Right ventricle myocardium superior (tissue), 1 donor: ENCODE measurements at places on chromosomes 11 and 22.
A peak's percentile ranks its signal among the peaks of the same experiment; 100 is the strongest.

DNA sequence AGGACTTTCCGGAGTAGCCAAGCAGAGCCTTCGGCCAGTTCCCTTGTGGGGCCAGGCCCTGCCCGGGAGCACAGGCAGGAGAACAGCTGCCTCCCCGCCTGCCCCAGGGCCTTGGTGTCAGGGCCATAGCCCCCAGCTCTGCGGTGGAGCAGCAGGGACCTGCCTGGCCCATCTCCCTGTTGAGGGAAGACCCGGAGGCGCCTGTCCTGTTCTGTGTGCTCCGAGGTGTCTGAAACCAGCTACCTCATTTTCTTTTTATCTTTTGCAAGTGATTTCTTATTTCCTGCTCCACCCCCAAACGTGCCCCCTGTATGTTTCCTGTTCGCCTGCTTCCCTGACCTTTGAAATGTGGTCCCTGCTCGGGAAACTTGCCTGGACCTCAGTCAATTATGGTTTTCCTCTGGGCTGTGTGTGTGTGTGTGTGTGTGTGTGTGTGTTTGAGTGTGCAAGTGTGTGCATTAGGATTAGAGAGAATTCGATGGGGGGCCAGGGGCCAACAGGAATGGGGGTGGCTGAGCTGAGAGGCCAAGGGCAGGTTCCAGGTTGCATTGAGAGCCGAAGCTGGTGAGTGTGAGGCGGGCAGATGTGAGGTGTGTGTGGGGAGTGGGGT lies 19.1 kb downstream of the LRP5 start:
- no peak for DNase-seq

GRCh38 chr11:128772814-128773213 lies 78.9 kb downstream of the FLI1 start:
- DNase-seq, result peak; percentile 75

- no peak for DNase-seq
Measured at GRCh38 chr11:8989453-8989852, 14.3 kb downstream of the NRIP3 start.

DNA sequence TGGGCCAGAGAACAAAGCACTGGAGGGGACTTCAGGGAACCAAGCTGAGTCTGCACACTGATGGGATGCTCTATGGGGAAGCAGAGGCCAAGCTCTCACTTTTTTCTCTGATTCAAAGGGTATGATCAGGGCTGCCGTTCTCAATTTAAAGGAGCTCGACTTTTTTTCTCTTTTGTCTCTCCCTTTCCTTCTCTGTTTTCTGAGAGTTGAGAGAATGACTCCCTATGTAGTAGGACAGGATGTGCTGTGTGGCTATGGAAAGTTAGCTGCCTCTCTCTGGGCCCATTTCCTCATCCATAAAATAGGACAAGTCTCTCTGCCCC lies 7.9 kb downstream of the ADORA2A start:
- DNase-seq, result no peak

GRCh38 chr11:17185938-17186337 lies 21.8 kb downstream of the PIK3C2A start:
- DNase-seq, result no peak
